ENCODE measurements at places on chromosomes 1 and 21.

DNA sequence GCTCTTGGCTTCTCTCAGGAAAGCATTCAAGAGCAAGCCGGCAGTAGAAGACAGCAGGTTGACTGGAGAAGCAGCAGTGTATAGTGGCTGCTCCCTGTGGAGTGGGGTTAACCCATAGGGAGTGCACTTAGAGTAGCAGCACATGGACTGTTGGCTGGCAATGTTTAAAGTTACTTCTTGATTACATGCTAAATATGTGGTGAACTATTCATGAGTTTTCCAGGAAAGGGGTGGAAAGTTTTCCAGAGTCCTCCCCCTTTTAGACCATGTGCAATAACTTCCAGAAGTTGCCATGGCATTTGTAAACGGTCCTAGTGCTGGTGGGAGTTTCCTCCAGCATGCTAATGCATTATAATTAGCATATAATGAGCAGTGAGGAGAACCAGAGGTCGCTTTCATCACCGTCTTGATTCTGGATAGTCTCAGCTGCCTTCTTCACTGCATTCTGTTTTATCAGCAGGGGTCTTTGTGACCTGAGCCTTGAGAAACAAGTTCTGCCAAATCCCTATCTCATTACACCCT lies 131.8 kb downstream of the CCDC185 start:
- DNase-seq: no peak

GRCh38 chr1:100703716-100704115 lies 15.8 kb upstream of the VCAM1 start:
- DNase-seq: no peak

- DNase-seq: no peak
These were observed 1.4 kb upstream of the SRRM1 start for GRCh38 chr1:24641646-24642151.

DNA sequence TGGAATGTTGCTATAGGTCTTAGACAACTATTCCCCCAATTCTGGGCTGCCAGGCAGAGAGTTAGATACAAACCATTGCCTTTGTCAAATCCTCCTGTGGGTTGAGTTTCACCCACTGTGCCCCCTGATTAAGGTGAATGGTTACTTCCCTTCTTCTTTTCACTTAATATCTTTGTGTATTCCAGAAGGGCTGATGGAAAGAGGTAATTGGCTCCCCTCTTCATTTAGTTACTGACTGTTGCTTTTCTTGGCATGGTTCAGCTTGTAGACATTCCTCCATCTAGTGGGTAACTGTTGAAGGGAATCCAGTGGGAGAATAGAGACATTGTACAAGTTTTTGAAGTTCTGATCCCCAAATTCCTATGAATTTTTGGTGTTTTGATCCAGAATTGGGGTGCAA lies 43.8 kb upstream of the MACF1 start:
- no peak for DNase-seq

DNA sequence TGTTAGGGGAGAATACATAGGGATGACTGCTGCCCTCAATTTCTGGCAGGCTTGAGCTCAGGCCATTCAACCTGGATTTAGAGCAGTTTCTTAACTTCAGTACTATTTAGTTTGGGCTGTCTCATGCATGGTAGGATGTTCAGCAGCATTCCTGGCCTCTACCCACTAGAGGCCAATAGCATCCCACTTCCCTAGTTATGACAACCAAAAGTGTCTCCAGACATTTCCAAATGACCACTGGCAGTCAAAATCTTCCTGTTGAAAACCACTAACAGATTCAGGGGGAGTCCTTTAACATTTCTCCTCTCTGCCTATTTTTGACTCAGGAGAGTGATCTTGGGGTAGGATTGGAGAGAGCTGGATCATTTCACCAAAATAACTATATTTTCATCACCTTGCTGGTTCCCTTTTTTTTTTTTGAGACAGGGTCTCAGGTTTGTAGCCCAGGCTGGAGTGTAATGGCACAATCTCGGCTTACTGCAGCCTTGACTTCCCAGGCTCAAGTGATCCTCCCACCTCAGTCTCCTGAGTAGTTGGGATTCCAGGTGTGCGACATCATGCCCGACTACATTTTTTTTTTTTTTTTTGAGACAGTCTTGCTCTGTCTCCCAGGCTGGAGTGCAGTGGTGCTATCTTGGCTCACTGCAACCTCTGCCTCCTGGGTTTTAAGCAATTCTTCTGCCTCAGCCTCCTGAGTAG lies 8.7 kb downstream of the GNAT2 start:
- DNase-seq: no peak

DNA sequence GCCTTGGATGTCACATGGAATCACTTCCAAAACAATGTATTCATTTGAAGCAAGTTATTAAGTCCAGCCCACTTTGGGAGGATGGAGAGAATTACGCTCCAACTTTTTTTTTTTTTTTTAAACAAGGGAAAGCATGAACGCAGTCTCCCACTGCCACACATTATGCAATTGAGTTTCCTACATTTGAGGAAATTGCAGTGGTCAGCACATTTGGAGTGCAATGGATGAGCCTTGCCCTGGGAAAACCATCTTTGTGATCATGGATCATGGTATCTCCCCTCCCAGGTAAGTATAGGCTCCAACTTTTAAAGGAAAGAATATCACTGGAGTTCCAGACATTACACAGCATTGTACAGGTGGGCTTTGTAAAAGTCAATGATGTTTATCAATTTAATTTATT lies 26.7 kb downstream of the MAP10 start:
- DNase-seq: no peak

All from stimulated activated CD4-positive, alpha-beta T cell treated with anti-CD3 and anti-CD28 coated beads, Interleukin-1b, Interleukin-23, amount 100 ng/mL, for 1 hour (primary cell).